ENCODE measurements at places on chromosomes 7 and 10. TPM values are rescaled to one million over a fixed set of nuclear protein-coding genes. Genes with fewer than 3 reads are reported as not detected.

- no peak for DNase-seq
These were observed 113.8 kb upstream of the CACUL1 start for GRCh38 chr10:118868589-118868988.

- DNase-seq, result no peak
These were observed 196.3 kb downstream of the LSM5 start for GRCh38 chr7:32293833-32294232.

The SRI gene
- polyA plus RNA-seq, result 136 TPM

GRCh38 chr10:90430186-90430585 lies 427.7 kb downstream of the HTR7 start:
- DNase-seq, result no peak

The NPFFR1 gene
- 0.18 TPM for polyA plus RNA-seq

GRCh38 chr10:3631701-3632330 lies 153.2 kb downstream of the KLF6 start:
- DNase-seq, result no peak

DNA sequence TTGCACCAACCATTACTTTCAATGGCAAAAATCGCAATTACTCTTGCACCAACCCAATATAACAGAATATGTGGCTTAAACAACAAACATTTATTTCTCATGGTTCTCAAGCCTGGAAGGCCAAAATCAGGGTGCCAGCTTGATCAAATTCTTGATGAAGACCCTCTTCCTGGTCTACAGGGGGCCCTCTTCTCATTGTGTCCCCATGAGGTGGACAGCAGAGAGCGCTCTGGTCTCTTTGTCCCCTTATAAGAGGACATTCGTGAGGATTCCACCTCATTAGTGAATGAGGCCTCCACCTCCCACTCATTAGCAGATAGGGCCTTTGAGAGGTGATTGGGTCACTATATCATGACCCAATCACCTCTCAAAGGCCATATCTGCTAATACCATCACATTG lies 120.0 kb downstream of the CALN1 start:
- DNase-seq, result no peak

DNA sequence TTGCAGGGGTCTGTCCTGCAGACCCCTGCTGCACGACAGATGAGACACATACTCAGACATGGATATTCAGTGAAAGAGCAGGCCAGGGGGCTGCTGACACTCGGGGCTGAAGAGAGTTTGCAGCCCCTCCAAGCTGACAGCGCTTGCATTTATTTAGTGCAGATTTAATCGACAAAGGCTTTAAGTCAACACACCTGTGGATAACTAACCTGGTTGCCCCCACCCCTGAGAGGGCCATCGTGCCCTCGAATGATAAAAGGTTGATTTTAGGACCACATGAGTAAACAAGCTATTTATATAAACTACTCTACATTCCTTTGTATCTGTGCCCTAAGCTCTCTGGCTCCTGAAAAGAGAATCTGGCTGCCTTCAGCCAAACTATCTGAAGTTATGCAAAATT lies 708.2 kb upstream of the LRRN3 start:
- DNase-seq, result no peak

DNA sequence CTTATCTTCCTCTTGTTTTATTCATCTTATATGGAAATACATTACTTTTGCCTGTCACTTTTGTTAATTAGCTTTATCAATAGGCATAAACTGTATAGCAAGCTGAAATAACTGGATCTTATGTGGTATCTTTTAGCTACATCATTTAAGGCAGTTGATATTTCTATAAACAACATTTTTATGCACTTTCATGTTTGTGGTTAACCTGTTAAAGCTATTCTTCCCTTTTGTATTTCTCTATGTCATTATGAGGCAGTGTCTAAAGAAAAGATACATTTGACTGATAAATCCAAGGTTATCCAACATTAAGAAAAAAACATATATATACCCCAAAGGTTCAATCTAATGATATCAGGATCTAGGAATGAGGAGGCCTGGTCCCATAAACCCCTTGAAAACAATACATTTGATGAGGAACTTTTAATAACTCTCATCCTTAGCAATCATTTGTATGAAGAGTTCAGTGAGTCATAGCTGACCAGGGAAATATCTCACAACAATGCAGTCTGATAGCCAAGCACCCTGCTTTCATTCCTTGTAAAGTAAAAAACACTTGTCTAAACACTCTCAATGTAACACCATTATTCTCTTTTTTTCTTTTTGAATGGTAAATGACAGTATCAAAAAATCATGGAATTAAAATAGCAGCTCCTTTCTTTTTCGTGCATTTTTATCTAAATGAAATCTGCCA lies 300.9 kb downstream of the NEBL start:
- DNase-seq, result no peak

GRCh38 chr7:106862317-106863089 lies 2.6 kb upstream of the PIK3CG start:
- DNase-seq, result no peak

DNA sequence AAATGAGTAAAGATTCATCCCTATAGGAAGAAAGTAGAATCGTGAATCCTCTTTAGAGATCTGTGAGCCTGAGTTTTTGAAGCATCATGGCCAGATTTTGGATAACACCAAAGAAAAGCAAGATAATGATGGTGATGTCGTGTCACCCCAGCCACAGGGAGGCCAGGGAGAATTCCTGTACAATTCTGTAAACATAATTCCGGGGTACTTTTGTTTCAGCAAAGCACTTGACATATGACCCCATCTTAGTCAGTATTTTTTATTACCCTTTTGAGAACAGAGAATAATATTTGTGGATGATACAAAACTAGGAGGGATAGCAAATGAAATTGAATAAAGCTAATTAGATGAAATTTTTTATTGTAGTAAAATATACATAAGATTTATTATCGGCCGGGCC lies 33.8 kb downstream of the NACAD start:
- no peak for DNase-seq

The SYT15B gene
- polyA plus RNA-seq, result 3.6 TPM

DNA sequence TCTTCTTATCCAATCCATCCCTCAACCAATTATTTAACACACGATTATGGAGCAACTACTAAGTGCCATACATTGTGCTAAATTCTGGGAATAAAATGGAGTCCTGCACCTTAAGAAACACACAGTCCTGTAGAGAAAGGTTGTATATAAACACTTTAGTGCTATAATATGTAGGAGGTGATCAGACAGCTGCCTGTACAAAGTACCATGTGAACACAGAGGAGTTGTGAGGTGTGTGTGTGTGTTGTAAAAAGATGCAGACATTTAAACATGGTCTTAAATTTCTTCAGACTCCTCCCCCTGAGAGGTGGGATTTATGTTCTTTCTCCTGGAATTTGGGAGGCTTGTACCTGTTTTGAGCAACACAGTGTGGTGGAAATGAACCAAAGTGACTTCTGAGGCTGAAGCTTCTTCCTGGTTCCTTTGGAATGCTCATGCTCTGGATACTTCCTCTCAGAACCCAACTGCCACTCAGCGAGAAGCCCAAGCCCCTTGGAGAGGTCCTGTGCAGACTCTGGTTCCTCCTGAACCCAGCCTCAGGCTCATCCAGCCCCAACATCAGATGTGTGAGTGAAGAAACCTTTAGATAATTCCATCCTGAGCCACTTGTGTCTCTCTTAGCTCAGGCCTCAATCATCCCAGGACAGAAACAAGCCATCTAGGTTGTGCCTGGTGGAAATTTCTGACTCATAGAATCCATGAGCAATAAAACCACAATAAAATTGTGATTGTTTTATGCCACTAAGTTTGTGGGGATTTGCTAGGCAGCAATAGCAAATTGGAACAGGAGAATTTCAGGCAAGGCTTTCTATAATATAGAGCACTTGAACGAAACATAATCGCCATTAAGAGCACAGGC lies 161.2 kb upstream of the FAM3C start:
- no peak for DNase-seq

- DNase-seq, result no peak
These were observed 229.7 kb upstream of the KCND2 start for GRCh38 chr7:120043250-120043649.

The CPA2 gene
- polyA plus RNA-seq, result 0.61 TPM

DNA sequence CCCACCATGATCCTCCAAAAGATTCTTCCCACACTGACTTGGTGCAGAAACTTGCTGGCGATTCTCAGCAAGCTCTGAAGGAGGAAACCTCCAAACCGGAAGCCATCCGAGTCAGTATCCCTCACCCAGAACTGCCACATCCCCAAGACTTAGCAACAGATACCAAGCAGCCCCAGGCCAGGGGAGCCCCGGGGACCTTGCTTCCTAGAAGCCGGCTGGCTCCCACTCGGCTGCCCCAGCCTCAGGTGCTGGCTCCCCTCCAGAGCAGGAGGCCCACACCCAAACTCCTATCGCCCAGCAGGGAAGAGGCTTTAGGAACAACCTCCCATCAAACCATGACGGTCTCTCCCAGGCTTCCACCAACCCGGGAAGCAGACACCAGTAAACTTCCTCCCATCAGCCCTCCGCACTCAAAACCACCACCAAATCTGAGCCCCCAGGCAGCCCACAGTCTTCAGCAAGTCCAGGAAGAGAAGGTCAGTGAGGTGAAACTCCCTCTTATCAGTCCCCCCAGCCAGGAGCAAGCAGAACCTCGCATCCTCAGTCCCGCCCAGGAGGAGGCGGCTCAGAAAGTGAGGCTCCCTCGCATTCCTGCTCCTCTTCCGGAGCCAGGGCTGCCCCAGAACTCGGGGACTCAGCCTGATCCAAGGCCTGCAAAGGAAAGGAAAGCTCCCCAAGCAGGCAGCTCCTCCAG lies 82.3 kb downstream of the LRGUK start:
- no peak for DNase-seq

GRCh38 chr7:155066417-155066950 lies 3.6 kb upstream of the HTR5A start:
- DNase-seq, result no peak

Data from left renal cortex interstitium (tissue), 4 donors.